Liver (tissue), 10 donors: ENCODE measurements at places on chromosomes 7 and 10. TPM values are rescaled to one million over a fixed set of nuclear protein-coding genes. Genes with fewer than 3 reads are reported as not detected.

DNA sequence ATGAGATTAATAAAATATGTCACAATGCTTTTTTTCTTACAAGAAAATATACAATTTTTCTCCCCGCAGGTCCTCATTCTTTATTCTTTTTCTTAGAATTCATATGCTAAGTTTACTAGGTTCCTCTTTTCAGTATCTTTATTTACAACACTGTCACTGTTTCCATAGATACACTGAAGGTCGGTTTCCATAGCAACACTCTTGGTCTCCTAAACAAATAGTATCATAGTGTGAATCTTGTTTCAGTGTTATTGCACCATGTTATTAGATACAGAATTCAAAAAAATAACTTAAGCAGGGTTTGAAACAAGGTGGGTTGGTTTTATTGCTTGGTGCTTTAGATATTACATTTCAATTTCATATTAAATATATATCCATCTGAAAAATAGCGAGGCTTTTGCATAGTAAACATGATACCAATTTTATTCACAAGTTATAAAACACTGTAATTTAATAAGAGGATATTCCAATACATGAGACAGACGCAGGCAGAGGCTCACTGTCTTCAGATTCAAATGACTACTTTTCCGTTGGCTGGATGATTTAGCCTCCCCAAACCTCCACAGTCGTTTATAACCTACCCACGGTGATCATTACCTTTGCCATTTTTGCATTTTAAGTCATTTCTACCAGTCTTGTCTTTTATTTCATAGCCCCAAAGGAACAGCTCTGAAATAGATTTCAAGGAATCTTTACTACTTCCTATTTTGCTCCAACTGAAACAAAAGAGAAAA lies 88.9 kb upstream of the KLF6 start:
- DNase-seq: no peak

- DNase-seq: peak; percentile 30
Measured at GRCh38 chr7:143410521-143411004, 1.9 kb upstream of the EPHA1 start.

GRCh38 chr10:3525832-3526449 lies 259.1 kb downstream of the KLF6 start:
- no peak for DNase-seq

GRCh38 chr7:97027427-97028234 lies 3.0 kb upstream of the DLX5 start:
- DNase-seq: peak; percentile 74

GRCh38 chr7:1592299-1592871 lies 22.6 kb upstream of the PSMG3 start:
- no peak for DNase-seq

LRRC18 gene
- not detected for total RNA-seq

- DNase-seq: no peak
Measured at GRCh38 chr10:70118196-70118595, 14.4 kb downstream of the AIFM2 start.

DNA sequence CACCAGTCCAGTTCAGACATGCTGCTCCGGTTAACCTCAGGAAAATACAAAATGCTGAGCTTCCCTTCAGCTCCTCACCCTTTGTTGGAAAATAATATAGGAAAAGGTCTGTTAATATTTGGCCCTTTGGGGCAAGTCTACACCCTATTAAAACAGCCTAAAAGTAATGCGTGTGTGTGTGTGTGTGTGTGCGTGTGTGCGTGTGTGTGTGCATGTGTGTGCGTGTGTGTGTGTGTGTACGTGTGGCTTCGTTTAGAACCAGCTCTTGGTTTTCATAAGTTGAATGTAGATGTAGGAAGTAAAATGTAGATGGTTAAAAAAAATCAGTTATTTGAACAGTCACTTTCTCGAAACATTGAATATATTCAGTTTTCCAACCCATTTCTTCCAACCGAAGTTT lies 61.1 kb upstream of the PDCD4 start:
- no peak for DNase-seq

DNA sequence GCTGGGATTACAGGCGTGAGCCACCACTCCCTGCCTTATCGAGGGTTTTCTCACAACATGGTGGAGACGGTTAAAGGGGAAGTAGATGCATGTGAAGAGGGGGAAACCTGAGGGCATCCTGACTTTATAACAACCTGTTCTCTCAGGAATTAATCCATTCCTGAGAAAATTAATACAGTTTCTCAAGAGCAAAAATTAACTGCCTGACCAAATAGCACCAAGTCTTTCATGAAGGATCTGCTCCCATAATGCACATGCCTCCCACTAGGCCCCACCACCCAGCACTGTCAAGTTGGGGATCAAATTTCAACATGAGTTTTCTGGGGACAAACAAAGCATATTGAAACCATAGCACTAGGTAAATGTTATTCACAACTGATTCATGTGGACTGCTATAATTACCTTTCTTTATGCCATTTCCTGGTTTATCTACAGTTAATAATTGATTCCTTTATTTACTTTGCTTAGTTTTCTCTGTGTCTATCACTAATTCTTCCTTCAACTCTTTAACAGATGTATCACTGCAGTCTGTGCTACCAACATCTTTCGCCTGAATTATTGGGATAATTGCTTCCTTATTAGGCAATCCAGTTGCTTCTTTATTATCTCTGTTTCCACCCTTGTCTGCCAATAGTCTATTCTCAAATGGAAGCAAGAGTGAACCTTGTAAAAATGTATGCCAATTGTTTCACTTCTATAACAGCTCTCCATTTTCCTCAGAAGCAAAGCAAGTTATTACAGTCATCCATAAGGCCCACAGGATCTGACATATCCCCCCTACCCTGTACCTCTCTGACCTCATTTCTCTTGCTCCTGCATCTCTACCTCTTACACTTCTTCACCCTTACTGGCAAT lies 12.9 kb upstream of the MICU1 start:
- no peak for DNase-seq
